ENCODE measurements at places on chromosomes 6 and 20.

GRCh38 chr20:48129345-48129942 is 344.2 kb upstream of the SULF2 start:
- H3K27me3 ChIP-seq = no peaks in the 10 kb centered on the region
- H3K4me3 ChIP-seq = no peak overlapping the region

DNA sequence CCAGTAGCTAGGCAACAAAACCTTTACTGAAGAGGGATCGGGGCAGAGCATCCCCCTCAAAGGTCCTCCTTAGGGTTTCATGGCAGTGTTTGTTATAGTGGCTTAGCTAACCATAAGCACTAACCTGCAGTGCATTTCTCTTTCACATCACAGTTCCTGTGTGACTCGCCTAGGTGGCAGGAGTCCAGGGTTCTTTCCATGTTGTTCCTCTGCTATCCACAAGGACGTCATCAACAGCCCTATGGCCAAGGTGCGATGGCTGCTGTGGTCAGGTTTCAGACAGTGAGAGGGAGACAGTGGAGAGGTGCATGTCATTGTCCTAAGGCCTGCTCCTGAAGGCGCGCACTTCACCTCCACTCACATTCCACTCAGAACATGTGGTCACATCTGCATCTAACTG is 38.8 kb upstream of the FOXA2 start:
- no peaks in the 10 kb centered on the region for H3K27me3 ChIP-seq
- H3K4me1 ChIP-seq = no peaks in the 10 kb centered on the region
- H3K36me3 ChIP-seq = no peaks in the 10 kb centered on the region
- H3K4me3 ChIP-seq = no peak overlapping the region
- no peak overlapping the region for H3K27ac ChIP-seq

DNA sequence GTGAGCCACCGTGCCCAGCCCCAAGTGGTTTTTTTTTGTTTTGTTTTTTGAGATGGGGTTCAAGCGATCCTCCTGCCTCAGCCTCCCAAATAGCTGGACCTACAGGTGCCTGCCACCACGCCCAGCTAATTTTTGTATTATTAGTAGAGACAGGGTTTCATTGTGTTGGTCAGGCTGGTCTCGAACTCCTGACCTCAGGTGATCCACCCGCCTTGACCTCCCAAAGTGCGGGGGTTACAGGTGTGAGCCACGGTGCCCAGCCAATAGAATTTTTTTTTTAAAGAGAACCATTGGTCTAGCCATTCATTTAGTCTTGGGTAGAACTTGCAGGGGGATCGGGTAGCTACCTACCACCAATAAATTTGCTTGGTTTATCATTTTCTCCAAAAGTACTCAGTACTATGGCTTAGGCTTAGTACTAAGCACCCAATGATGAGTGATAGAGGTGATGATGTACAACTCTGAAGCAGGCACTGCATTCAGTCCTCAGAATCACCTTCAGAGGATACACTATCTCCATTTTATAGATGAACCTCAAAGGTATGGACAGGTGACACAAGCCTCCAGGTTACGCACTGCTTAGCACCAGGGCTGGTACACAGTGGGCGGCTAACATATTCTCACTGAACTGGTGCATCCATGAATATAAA is 12.9 kb upstream of the C20orf203 start:
- H3K4me3 ChIP-seq = no peak overlapping the region
- H3K27me3 ChIP-seq = no peaks in the 10 kb centered on the region
- H3K36me3 ChIP-seq = no peaks in the 10 kb centered on the region
- no peaks in the 10 kb centered on the region for H3K4me1 ChIP-seq
- H3K27ac ChIP-seq = no peak overlapping the region
- DNase-seq = no peak

DNA sequence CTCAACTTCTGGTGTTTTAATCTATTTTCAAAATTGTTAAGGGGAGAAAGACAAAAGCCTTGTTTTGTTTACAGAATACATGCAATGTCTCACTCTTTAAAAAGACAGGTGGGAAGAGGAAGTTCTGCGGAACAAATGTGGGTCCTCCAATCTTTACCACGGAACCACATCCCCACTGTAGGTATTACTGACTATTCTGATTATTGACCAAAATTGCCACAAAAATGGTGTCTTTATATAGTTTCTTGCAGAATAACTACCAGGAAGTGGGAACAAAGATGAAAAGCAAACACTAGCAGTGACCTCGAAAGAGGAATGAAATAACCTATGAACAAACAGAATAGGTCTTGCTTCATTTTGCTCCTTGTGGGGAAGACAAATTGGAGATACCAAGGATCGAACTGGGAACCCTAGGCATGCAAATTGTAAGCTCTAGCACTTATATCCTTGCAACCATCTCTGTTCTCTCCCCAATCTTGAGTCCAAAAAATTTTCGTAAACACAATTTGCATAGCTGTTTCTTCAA is 106.7 kb downstream of the GPX5 start:
- no peak overlapping the region for H3K27ac ChIP-seq
- H3K4me1 ChIP-seq = no peaks in the 10 kb centered on the region
- DNase-seq = no peak
- no peaks in the 10 kb centered on the region for H3K27me3 ChIP-seq
- H3K36me3 ChIP-seq = no peaks in the 10 kb centered on the region
- H3K4me3 ChIP-seq = no peak overlapping the region

DNA sequence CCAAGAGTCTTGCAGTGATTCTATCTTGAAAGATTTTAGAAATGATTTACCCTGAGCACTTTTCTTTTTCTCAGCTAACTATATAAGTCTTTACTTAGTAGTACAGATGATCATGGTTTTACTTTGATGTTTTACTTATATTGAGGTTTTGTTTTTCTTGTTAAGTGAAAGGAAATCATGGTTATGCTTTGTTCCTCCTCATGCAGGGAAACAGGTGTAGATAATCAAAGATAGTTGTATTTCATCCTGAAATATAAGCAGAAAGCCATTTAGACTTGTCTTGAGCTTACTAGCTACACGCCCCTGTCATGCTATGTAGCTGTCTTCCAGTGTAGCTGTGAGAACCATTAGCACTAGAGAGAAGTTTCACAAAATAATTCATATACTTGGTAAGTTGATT is 113.9 kb downstream of the HIVEP1 start:
- H3K27me3 ChIP-seq = no peaks in the 10 kb centered on the region
- H3K27ac ChIP-seq = no peak overlapping the region
- no peak for DNase-seq
- H3K4me3 ChIP-seq = no peak overlapping the region

DNA sequence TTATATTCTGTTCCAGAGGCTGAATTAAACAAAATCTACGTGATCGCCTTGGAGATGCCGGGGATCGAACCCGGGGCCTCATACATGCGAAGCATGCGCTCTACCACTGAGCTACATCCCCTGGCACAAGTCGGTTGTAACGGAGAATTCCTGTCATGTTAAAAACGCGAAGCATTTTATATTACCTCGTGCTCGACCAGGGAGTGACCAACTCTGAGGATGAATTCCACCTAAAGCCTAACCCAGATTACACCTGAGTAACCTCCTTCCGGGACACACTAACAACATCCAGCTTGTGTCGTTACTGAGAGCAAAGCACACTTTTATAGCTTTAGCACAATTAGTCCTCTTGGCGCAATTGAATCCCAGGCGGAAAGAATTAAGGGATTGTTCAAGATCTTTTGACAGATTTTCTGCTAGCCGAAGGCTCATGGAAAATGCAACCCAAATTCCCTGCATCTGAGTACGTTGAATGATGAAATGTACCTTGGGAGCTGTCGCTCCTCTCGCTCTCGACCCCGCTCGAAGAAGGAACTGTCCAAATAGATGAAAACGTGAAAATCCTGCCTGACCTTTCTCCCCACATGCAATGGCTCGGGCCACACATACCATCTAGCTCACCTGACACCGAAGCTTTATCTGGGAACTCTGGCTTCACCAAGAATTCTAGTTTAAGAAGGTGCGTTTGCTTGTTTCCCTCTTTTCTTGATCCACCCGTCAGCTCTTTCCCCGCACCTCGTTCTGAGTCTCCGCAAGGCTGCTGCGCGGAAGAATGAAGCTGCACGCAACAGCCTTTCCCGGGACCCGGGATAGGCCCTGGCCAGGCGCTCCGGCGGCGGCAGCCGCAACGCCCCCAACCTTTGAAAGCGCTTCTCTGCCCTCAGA is 148.3 kb downstream of the GPX5 start:
- no peak overlapping the region for H3K27ac ChIP-seq
- no peak for DNase-seq
- no peaks in the 10 kb centered on the region for H3K36me3 ChIP-seq

- H3K4me1 ChIP-seq = peaks cover 8% of the 10 kb centered on the region
- no peak for DNase-seq
- no peak overlapping the region for H3K4me3 ChIP-seq
- no peaks in the 10 kb centered on the region for H3K27me3 ChIP-seq
- no peak overlapping the region for H3K27ac ChIP-seq
Observed at GRCh38 chr6:159973951-159974350, 5.1 kb downstream of the IGF2R start.

GRCh38 chr20:57369596-57369995 is 18.5 kb downstream of the RAE1 start:
- H3K27me3 ChIP-seq = no peaks in the 10 kb centered on the region
- no peak overlapping the region for H3K4me3 ChIP-seq
- H3K36me3 ChIP-seq = peaks cover 82% of the 10 kb centered on the region
- no peak for DNase-seq

DNA sequence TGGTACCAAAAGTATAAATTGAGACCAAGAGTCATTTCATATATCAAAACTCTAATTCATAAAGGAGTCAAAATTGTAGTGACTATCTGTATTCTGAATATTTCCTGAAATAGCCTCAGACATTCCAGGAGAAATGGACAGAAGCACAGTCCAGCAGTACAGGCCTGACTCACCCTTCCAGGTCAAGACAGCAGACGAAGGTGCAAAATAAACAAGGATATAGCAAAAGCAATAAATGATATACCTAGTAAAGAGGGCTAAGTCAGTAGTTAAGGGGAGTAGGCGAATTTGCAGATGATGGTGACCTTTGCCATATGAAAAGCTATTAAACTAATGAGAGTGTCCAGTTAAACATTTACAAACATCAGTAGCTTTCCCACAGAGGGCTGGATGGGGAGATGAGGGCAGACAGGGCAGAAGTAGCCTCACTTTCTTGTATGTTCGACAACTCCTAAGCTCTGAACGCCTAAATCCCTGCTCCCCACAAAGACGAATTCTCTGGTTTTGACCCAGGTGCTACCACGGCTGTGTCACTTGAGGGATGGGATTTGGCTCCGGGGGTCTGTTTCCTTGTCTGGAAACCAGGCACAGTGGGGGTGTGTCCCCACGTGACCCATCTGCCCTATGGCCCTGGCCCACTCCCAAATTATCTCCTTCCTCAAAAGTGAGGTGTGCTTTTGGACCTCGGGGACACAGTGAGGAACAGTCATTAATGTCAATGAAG is 3.6 kb upstream of the SLC52A3 start:
- H3K4me3 ChIP-seq = no peak overlapping the region
- no peaks in the 10 kb centered on the region for H3K4me1 ChIP-seq
- no peak overlapping the region for H3K27ac ChIP-seq
- H3K27me3 ChIP-seq = no peaks in the 10 kb centered on the region

DNA sequence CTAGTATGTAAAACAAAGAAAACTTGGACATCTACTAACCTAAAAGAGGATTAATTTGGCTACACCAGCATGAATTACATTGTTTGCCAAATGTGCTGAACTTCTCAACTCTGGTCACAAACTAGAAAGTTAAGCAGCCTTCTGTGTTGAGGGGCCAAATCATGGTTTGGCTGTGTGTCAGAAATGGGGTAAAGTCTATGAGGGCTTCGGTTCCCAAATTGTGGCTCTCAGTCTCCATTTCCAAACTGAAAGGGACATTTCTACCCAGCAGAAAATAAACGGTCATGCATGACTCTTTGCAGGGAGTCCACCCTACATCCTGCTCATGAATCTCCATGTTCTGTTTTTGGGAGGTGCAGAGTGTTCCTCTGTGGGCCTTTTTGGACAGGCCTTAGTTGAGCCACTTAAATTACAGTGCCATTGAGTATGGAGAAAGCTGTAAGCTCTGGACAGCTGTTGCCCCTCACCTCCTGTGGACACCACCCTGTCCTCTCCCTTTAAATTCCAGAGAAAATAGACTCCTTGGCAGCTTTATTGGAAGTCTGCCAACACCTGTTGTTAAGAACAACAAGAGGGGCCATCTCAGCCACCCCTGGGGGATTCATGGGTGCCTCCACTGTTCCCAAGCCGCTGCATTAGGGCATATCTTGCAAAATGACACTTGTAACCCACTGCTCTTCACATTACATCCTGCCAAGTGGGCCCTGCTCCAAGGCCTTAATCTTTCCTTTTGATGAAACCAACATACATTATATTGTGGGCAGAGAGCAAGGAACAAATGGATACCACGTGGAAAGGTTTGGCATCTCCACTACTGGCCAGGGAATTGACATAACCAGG is 27.5 kb upstream of the SNRPC start:
- H3K4me3 ChIP-seq = no peak overlapping the region
- H3K36me3 ChIP-seq = no peaks in the 10 kb centered on the region
- H3K4me1 ChIP-seq = no peaks in the 10 kb centered on the region
- H3K27ac ChIP-seq = no peak overlapping the region
- H3K27me3 ChIP-seq = no peaks in the 10 kb centered on the region

- no peaks in the 10 kb centered on the region for H3K27me3 ChIP-seq
- DNase-seq = no peak
- H3K36me3 ChIP-seq = peaks cover 43% of the 10 kb centered on the region
Observed at GRCh38 chr6:152313542-152314482, 323.4 kb downstream of the SYNE1 start.

- H3K36me3 ChIP-seq = no peaks in the 10 kb centered on the region
- H3K27me3 ChIP-seq = no peaks in the 10 kb centered on the region
- no peak overlapping the region for H3K4me3 ChIP-seq
Observed at GRCh38 chr20:1322511-1323245, 6.3 kb downstream of the SDCBP2 start.

DNA sequence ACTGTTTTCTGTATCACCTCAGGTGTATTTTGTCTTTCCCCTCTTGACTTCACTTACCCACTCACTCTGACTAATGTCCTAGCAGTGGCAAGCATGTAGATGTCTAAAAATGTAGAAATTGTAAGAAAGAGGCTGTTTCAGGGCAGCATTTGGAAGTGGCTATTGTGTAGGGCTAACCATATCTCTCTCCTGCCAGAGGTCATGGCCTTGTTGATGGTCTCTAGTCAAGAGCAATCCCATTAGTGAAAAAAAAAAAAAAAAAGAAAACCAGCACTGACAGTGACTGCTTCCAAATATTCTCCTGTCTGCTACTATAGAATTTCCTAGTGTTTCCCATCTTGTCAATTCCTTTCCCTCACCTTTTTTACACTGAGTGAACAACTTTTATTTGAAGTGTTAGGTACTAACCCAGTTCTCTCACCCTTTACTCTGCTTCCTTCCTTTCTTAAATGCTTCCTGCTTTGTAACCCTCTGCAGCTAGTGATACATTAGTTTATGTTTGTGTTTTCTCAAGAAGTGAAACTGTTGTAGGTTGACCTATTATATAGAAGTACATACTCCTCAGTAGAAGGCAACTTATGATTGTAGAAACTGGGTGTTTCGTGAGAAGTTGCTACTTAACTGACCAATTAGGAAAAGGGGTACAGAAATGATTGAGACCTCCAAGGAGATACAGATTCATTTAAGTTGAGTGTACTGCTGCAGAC is 174.1 kb upstream of the PTPRK start:
- no peak for DNase-seq
- no peaks in the 10 kb centered on the region for H3K4me1 ChIP-seq
- H3K27me3 ChIP-seq = no peaks in the 10 kb centered on the region

GRCh38 chr6:158669145-158670035 is 19.5 kb downstream of the SYTL3 start:
- no peak overlapping the region for H3K4me3 ChIP-seq
- no peaks in the 10 kb centered on the region for H3K4me1 ChIP-seq
- no peak for DNase-seq
- H3K36me3 ChIP-seq = no peaks in the 10 kb centered on the region
- H3K27me3 ChIP-seq = no peaks in the 10 kb centered on the region
- H3K27ac ChIP-seq = no peak overlapping the region

GRCh38 chr6:4178737-4179333 is 43.5 kb upstream of the ECI2 start:
- no peak overlapping the region for H3K27ac ChIP-seq
- H3K4me3 ChIP-seq = no peak overlapping the region
- no peak for DNase-seq
- no peaks in the 10 kb centered on the region for H3K27me3 ChIP-seq
